Caudate nucleus (tissue), 63 donors: ENCODE measurements at places on chromosomes 3 and 15.

DNA sequence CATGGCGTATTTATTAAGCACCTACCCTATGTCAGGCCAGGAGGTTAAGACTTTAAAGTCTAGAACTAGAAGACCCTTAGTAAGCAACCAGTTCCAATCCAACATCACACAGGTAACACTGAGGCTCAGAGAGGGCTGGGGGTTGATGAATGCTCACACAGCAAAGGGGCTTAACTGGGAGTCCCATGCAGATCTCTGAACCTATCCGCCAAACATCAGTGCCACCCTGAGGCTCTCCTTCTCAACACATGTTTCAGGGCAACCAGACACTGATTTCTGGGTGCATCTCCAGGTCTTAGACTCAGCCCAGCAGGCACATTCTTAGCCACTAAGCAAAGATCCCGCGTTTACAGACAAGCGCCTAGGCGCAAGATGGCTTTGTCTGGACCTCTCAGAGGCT lies 92.0 kb upstream of the SLC6A11 start:
- no peak for DNase-seq

GRCh38 chr3:45972534-45973402 lies 22.9 kb downstream of the FYCO1 start:
- no peak for DNase-seq

DNA sequence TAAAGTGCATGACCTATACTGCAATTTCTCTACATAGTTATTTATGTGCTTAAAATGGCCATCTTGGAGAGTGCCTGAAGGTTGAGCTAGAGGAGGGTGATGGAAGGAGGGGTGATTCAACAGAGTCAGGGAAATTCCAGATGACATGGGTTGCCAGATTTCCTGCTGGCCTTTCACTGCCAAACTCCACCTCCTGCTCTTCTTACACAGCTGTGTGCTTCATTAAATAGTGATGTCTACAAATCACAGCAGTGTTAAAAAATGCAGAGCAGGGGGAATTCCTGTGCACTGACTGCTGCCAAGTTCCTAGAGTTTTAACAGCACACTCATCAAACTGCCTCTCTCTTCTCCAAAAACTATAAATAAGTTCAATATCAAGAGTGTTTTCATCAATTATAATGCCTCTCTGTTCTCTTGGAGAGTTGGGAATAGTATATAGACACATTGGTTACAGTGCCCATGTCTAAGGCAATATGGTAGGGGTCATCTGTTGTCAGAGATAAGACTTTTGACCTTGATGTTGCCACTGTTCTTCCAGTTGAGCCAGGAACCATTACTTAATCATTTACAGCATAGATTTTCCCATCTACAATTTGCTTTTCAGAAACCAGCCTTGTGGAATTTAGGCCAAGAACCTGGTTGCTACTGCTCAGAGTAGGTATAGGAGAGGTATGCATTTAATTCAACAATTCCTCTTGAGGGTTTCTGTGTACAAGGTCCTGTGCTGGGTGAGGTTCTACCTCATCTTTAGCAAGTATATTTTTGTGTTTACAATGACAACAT lies 79.6 kb downstream of the TP63 start:
- DNase-seq: no peak

- no peak for DNase-seq
Measured at GRCh38 chr3:14684447-14684846, 9.5 kb downstream of the C3orf20 start.

DNA sequence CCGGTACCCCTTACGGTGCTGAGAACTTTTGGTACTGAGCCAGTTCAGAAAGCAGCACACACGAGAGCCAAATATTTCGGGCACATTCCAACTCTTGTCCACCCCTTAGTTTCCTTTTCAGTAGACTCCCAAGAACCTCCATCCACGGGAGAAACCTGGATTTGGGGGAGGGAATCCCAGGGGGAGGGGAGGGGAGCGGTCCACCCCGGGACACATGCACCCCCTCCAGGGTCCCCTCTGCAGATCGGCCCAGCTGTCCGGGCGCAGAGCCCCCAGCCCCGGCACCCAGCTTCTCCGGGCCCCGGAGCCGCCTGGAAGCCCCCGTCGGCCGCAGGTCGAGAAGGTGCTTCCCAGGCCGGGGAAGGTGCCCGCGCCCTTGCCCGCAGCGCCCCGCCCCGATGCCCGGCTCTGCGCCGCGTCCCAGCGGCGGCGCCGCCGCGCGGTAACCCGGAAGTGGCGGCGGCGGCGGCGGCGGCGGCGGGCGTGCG lies 455 bp upstream of the ABHD17C start:
- no peak for DNase-seq

DNA sequence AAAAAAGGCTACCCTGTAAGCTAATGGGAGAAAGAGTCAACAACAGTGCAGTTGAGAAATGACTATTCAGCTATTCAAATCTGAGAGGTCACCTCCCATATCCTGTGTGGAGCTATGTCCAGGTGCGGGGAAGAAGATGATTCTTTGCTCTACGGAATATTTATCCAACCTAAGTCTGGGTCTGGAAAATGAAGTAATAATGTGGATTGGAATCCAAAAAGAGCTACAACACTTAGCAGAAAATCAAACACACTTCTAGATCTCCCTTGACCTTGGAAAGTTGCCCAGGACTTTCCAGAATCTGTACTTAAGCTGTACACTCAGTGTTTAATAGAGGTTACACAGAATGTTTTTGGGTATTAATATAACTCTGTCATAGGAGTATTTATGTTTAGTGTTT lies 251.9 kb downstream of the NAALADL2 start:
- DNase-seq: no peak

- no peak for DNase-seq
Measured at GRCh38 chr15:101483462-101483861, 6.0 kb downstream of the PCSK6 start.

- DNase-seq: no peak
Measured at GRCh38 chr15:94411285-94411684, 179.9 kb downstream of the MCTP2 start.

- DNase-seq: no peak
Measured at GRCh38 chr15:93671387-93671943, 559.9 kb upstream of the MCTP2 start.

- DNase-seq: no peak
Measured at GRCh38 chr15:100614336-100614735, 11.9 kb downstream of the ASB7 start.

- DNase-seq: no peak
Measured at GRCh38 chr15:33671456-33671855, 296.8 kb upstream of the CHRM5 start.

DNA sequence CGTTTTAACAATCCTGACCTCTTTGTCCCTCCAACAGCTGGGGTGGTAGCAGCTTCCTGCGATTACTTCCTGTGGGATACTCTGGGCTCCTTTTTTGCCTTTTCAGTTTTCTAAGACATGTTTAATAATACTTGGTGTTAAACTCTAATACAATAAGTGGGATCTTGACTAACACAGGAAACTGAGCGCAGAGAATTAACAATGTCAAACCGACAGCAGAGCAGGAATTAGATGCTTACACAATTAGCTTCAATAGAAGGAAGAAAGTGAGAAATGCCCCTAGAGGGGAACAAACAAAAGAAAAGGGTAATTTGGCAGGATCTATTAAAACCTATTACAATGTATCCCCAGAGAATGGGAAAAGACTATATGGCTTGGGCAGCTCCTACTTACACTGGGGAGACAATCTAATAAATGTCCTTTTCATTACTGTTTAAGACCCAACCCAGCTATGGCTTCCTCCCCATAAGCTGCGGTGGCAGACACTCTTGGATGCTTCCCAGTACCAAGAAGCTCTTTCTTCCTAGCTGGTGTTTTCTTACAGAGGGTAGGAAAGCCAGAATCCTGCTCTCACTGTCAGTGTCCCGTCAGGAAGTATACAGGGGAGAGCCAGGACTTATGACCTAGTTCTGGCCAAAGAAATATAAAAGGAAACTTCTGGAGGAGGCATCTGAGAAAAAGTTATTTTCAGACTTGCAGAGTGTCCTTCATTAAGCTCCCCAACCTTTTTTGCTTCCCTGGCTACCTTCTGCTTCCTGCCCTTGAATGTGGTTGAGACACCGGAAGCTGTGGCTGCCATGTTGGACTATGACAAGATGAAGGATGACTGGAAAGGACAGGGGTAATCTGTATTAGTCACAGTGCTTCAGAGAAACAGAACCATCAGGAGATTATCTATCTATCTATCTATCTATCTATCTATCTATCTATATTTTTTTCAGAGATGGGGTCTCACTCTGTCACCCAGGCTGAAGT lies 194.1 kb upstream of the KBTBD8 start:
- no peak for DNase-seq

GRCh38 chr3:124760601-124761000 lies 30.3 kb downstream of the UMPS start:
- no peak for DNase-seq

DNA sequence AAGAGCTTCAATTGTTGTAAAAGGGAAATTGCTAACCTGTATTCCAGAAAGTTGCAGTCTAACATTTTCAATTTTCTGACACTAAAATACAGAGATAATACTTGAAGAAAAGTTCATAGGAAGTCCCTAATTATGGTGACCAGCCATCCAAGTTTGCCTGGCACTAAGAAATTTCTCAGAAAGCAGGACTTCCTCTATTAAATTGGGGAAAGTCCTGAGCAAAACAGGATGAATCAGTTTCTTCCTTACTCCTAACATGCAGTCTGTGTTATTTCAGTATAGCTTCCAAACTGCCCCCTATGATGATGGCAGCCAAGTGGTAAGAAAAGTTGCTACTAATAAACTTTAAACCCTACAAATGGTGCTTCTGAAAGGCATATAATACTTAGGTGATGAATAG lies 133.5 kb upstream of the SGO1 start:
- no peak for DNase-seq
